ENCODE measurements at places on chromosomes 3 and 15. TPM values are rescaled to one million over a fixed set of nuclear protein-coding genes. Genes with fewer than 3 reads are reported as not detected.

- DNase-seq, result peak; percentile 27
These were observed 19.8 kb upstream of the CHCHD6 start for GRCh38 chr3:126684218-126684751.

DNA sequence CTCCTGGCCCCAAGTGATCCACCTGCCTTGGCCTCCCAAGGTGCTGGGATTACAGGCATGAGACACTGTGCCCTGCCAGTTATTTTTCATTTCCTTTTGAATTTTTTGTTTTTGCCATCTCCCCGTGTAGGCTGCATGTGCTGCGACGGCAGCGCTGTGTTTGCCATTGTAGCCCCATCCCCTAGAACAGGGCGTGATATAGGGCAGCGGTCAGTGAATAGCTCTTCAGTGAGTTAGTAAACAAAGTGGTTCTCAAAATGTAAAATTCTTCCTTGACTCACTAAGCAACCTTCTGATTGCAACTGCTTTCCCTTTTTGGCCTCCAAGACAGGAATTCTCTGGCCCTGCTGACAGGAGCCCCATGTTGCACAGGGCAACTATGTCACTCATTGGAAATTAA, 138.1 kb upstream of the CTDSPL start:
- no peak for DNase-seq

Gene IMPG2
- not detected for total RNA-seq

Gene OR5K2
- not detected for total RNA-seq

- no peak for DNase-seq
These were observed 717.4 kb downstream of the SI start for GRCh38 chr3:164360738-164361406.

GRCh38 chr3:58008141-58009025, at the start of gene FLNB:
Gene FLNB, plus strand, starts transcription at chr3:58008422. Its CDS starts 143 bp downstream, at chr3:58008565.
- DNase-seq, result peak; percentile 86

GRCh38 chr3:122700193-122700592, 19.6 kb downstream of the PARP14 start:
- no peak for DNase-seq

DNA sequence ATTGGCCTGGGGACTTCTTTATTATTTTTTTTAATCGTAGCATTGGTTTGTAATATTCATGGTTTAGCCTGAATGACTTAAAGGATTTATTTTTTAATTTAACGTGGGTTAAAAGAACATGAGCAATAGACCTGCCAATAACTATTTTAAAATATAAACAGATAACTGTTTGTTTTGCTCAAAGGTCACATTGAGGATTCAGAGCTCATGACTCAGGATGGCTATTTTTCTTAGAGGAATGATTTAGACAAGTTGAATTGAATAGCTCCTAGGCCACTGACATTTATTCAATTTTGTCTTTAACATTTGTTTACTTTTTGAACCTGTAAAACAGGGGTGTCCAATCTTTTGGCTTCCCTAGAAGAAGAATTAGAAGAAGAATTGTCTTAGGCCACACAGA, 68.5 kb downstream of the ITPR1 start:
- no peak for DNase-seq

DNA sequence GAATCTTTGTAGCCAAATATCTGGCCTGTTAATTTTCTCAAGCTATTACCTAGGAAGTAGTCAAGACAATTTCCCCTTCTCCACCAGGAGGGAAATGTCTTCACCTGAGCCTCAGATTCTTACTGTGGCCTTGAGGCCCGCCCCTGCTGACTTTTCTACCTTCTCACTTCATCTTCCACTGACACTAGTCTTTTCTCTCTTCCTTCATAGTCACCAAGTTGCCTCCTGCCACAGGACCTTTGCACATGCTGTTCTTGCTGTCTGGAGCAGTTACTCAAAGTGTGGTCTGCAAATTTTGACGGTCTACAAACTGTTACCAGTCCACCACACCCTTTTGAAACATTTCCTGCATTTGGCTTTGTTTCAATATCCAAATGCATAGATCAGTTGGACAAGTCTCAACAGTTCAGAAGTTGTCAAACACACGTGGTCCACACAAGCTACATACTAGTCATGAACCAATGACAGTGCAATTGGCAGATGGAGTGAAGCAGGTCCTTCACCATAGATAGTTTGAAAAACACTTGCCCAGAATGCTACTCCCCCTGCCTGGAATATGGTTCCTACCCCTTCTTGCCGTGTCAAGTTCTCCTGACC, 100.5 kb downstream of the OSBPL10 start:
- no peak for DNase-seq

DNA sequence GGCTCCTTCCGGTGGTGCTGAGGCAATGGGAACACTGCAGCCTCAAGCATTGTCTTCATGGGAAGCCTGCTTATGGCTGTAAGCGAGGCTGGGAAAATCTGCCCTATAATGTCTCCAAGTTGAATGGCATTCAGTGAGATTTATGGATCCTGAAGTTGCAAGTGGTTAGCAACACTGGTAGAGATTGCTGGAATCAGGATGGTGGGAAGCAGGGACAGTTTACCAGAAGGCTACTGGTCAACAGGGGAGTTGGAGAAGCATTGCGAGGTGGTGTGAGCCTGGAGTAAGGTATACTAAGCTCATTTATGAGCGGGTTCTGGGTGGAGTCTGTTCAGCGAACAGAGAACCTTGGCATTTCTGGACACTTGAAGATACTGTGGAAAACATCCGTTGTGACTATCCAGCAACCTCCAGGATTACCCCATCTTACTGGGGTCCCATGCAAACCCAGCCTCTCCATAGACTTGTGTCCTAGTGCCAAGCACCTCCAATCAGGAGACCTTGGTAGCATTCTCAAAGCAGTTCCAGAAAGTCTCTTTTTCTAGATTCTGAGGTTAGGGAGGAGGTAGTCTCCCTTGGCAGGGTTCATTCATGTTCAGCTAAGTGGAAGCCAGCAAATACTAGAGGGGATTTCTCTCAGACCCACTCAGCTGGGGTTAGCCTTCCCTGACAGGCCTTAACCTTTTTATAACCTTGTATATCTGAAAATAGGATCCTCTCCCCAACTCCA, 7.3 kb downstream of the RPSA start:
- no peak for DNase-seq

DNA sequence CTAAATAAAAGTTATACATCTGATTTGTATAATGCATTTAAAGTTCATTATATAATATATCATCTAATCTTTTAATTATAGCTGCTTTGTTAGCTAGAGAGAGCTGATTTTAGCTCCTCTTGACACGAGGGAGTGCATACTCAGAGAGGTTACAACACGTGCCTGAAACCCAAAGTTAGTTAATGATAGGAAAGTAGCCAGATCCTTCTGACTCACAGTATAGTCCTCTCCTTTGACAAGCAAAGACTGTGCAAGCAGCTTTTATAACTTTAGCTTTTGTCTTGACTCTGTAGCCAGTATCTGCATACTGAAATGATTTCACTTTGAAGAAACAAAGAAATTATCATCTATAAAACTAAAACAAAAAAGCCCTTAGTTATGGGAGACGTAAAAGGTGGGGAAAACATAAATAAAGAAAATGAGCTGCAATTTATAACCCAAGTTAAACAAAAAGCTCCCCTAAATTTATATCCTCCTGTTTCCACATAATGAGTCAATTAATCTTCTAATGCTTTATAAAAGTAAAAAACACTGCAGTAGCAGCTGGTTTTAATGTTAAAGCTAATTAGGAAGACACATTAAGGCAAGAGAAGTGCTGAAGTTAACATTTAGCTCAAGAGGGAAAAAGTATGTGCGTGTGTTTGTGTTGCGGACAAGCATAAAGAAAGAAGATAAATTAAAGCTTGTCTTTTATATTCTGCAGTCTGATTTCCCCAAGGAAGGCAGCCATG, 13.1 kb downstream of the GABRR3 start:
- no peak for DNase-seq

GRCh38 chr3:113133140-113133539, 78.2 kb upstream of the BOC start:
- no peak for DNase-seq

Gene C3orf18
- 7.7 TPM for total RNA-seq

DNA sequence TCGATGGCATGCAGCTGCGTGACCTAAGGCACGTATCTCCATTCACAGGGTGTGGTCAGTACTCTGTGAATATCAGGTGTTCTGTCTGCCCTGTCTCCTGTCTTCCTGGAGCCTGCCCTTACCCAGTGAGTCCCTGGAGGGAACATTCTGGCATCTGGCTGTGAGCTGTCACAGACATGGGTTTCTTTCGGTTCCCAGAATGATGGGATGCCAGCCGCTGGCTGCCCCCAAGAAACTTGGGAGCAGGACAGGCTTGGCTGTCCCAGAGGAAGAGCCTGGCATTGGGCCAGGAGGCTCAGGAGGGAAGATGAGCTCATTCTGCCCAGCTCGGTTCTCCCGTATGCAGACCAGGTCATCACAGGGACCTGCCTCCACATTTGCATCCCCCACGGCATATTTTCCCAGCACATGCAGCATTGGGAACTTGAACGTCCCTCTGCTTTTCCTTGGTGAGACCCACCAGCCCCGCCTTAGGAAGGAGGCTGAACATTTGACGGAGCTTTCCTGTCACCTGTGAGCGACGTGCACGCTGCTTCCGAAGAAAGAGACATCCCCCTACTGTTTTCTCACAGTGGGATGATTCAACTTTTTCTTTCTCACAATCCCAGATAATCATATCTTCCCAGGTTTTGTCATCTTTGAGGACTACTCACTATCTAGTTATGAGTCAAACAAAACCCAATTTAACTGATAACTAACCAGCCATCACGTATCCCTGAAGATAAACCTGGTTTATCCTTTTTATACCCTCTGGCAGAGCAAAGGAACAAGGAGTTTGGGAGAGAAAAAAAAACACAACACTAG, 22.0 kb upstream of the PGPEP1L start:
- no peak for DNase-seq

Gene TF
- 0.76 TPM for total RNA-seq

- no peak for DNase-seq
These were observed 228.5 kb downstream of the CHL1 start for GRCh38 chr3:425079-425478.

Gene SLC28A1
- not detected for total RNA-seq

DNA sequence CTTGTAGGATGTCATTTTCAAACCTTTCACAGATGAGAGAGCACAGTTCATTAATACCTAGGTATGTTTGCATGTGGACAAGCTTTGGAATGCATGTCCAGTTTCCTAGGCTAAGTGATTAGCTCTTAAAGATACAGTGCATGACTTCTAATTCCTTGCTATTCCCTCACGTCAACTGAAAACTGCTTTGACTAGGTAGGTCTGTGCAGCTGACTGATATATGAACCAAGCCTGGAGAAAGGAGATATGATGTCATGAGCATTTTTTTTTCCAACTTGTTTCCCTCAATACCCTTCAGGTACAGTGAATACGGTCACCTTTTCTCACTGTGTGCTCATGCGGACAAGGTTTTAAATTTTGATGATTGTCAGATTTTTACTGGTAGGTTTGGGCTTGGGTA, 41.6 kb upstream of the TASOR start:
- no peak for DNase-seq

GRCh38 chr3:10376353-10376752, 55.4 kb upstream of the SEC13 start:
- DNase-seq, result peak; percentile 34

Gene RGMA
- total RNA-seq, result 34.2 TPM

All from GM23338 (cell line).